ENCODE measurements at places on chromosomes 16 and 17.

DNA sequence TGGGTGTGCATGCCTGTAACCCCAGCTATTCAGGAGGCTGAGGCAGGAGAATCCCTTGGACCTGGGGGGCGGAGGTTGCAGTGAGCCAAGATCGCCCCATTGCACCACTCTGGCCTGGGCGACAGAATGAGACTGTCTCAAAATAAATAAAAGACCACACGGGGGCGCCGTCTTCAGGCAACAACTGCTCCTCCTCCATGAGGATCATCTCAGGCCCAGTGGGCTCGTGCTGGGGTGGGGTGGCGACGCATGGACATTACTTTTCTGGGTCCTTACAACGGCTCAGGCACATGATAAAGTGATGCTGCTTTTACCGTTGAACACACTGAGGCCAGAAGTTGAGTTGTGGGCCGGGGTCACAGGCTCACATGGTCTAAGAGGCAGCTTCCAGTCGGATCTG lies 56.2 kb downstream of the PRMT7 start:
- DNase-seq = peak; percentile 32

DNA sequence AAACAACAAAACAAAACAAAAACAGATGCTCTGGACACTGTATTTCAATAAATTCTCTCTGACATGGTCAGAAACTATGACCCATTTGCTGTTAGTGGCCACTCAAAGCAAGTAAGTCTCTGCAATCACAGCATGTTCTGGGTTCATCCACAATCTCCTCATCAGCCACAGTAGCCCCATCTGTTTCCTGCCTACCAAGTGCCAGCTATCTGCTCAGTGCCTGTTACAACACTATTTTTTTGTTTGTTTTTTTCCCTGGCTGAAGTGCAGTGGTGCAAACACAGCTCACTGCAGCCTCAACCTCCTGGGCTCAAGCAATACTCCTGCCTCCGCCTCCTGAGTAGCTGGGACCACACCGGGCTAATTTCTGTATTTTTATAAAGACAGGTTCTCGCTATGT lies 137.9 kb downstream of the SOX9 start:
- DNase-seq = no peak

DNA sequence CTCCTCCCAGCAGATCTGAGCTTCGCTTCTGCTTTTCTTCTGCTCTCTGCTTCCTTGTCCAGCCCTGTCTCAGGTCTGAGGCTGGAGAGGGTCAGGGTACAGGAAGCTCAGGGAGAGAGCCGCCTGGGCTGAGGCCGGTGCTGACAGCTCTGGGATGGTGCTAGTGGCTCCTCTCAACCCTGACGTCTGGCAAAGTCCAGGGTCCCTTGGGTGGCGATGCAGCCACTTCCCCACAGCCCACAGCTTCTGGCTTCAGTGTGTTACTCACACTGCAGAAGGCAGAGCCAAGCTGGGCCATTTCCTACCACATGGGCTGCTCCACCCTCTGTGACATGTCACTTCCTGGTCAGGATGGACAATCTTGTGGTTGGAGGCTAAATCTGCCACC lies at the start of gene CD300C:
CD300C (minus strand) TSS at position 273 of the 388 bp plus-strand sequence. CDS start 333 bp downstream, outside the sequence.
- peak; percentile 46 for DNase-seq

- no peak for DNase-seq
These were observed 74.6 kb upstream of the NUDT7 start for GRCh38 chr16:77647726-77648125.

DNA sequence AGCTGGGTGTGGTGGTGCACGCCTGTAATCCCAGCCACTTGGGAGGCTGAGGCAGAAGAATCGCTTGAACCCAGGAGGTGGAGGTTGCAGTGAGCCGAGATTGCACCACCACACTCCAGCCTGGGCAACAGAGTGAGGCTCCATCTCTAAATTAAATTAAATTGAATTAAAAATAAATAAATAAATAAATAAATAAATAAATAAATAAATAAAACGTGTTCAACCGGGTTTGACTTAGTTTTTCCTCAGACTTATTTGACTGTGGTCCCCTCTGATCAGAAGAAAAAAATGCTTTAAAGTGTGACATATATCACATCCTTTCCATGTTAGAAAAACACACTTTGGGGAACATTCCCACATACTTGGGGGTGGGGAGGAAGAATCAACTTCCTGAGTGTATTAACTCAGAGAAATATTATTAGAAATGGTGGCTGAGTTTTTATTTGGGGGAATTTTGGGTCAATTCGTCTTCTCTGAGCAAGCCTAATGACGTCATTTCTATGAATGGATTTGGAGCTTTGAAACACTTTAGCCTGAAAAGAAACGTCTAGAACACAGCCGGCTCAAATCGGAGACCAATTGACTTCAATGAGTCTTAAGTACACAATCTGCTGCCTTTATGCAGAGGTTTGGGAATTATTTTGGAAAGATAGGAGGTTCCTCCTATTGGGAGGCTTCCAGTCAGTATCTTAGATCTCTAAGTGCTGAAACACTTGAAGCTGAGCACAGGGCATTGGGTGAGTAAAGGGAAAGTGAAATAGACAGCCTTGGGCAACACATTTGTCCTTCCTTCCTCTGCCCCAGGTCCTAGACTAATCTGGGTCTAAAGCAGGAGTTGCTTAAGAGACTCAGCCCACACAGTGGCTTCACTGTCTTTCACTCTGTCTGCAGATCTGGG lies 132.6 kb downstream of the PITPNC1 start:
- no peak for DNase-seq

GRCh38 chr17:31529841-31530251 lies 138.4 kb downstream of the RAB11FIP4 start:
- DNase-seq = no peak

GRCh38 chr17:47244697-47245096 lies 8.9 kb upstream of the ITGB3 start:
- DNase-seq = no peak

- DNase-seq = no peak
These were observed 29.4 kb downstream of the MSI2 start for GRCh38 chr17:57285701-57286100.

GRCh38 chr17:17752821-17753321 lies 71.6 kb downstream of the RAI1 start:
- DNase-seq = no peak

GRCh38 chr16:79723583-79724168 lies 123.1 kb upstream of the MAF start:
- DNase-seq = no peak

DNA sequence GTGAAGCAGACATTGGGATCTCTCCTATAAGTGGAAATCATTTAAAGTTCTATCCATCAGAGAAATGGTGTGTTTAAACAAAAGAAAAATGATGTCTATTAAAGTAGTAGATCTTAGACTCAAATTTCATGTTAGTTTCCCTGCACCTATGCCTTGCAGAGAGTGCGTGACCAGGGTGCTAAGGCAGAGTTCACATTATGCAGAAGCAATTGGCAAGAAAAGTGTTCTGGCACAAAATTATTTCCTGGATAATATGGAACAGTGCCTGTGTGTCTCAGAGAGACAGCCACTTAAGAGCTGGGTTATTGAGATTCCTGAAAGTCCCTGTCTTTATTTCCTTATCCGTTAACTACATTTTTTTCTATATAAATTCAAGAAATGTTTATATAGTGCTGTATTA lies 457.0 kb downstream of the CDH8 start:
- no peak for DNase-seq

GRCh38 chr16:50530277-50531236 lies 17.6 kb upstream of the NKD1 start:
- DNase-seq = no peak

DNA sequence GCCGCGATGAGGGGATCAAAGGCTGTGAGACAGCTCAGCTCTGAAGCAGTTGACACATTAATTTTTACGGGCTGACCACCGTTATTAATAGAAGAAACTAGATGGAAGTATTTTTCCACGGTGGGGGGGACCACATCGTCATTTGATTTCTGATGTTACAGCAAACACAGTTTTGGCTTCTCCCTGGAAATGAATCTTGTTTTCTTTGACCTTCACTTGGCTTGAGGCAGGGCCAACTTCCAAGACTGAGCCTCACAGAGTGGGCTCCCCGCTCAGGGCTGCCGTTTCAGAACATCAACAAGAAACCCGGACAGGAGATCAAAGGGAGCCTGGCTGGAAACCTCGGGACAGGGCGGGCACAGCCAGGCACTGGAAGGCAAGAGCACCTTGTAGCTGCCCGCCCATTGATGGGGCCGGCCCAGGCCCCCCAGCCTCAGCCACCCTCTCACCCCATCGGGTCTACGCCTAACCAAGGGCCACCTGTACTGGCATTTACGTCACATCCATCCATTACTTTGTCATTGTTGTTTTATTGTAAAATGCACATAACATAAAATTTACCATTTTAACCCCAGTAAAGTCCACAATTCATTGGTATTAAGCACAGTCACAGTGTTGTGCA lies 124.6 kb downstream of the C16orf95 start:
- DNase-seq = no peak

DNA sequence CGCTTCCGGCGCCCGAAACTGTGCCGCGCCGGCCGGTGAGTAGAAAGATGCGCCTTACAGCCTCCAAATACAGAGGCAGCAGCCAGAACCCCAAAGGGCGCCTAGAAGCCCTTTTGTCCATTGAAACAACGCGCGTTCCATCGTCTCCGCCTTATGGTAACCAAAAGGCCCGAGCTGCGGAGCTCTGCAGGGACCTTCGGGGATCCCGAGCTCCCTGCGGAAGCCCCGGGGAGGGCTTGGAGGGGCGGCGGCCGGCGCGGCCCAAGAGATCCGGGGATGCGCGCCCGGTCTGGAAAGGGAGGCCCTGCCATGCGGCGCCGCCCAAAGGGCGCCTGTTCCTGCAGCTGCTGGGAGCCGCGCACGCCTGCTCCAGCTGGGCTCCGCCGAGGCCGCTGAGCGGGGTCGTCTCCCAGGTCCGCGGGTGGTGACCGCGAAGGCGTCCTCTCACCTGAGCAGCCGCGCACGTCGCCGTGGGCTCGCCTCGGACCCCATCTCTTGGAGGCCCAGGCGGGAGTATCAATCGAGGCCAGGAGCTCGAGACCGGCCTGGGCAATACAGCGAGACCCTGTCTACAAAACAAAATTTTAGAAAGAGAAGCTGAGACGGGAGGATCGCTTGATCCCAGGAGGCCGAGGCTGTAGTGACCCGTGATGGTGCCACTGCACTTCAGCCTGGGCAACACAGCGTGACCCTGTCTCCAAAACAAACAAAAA lies 742 bp upstream of the FBXO31 start:
- DNase-seq = peak; percentile 62

GRCh38 chr16:78297066-78297666 lies 197.7 kb downstream of the WWOX start:
- peak; percentile 52 for DNase-seq

DNA sequence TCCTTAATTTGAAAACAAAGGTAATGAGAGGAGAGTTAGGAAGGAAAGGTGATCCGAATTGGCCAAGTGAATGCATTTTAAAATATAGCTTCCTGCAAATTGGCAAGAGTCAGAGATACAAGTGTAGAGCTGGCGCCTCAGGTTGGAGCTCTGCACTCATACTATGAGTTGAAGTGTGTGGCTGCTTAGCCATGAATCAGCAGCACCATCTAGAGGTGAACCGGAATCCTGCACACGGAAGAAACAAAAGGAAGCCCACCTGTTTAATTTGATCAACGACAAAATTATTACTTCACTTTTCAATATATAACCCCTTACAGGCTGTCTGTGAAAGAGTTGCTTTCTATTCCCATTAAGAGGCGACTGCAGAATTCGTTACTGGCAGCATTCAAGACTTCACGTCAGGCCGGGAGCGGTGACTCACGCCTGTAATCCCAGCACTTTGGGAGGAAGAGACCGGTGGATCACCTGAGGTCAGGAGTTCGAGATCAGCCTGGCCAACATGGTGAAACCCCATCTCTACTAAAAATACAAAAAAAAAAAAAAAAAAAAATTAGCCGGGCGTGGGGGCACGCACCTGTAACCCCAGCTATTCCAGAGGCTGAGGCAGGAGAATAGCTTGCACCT lies 1253.7 kb upstream of the CDH8 start:
- DNase-seq = no peak

- no peak for DNase-seq
These were observed 208.6 kb upstream of the CIBAR2 start for GRCh38 chr16:85320677-85321385.

DNA sequence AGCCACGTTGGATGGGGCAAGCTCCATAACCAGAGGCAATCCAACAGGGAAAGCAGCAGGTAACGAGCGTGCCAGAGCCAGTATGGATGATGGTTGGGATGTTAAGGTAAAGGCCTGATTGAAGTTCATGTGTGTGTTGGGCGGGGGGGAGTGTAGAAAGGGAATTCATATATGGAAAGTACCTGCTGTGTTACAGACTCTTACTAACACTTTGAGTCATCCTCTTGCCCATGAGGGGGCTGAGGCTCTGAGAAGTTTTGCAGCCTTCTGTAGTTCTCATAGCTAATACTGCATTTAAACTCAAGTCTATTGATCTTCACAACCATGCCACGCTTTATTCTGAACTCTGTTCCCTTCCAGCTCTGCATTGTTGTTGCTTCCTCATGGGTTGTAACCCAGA lies 28.5 kb downstream of the SYCE1L start:
- DNase-seq = peak; percentile 17

DNA sequence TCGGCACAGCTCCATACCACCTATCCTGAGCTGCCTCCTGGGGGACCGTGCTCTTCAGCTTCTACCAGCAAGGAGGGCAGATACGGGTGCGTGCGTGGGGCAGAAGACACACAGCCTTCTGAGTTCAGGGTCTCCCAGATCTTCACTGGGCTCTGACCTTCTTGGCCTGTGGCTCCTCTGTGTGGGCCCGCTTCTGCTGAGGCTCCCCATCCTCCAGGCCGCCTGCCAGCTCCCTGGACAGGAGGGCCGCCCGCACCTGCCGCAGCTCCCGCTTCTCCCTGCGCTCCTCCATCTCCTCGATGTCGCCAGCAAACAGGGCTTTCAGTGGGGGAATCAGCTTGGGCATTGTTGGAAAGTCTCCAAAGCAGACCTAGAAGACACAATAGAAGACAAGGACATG lies 25.2 kb downstream of the ELAC2 start:
- no peak for DNase-seq

DNA sequence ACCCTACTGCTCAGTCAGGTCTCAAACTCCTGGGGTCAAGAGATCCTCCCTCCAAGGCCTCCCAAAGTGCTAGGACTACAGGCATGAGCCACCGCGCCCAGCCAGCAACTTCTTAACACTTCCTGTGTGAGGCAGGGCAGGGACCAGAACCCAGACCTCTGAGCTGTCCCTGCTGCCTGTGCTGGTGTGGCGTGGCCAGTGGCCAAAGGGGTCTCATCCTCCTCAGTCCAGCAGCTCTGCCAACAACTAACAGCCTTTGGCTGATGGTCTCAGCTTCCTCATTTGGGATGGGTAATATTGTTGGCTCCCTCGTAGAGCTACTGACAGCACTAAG lies 1.4 kb upstream of the LLGL1 start:
- no peak for DNase-seq

GRCh38 chr17:51423421-51424160 lies 163.2 kb downstream of the UTP18 start:
- DNase-seq = no peak
